ENCODE measurements at places on chromosomes 13 and 19. TPM values are rescaled to one million over a fixed set of nuclear protein-coding genes. Genes with fewer than 3 reads are reported as not detected.

DNA sequence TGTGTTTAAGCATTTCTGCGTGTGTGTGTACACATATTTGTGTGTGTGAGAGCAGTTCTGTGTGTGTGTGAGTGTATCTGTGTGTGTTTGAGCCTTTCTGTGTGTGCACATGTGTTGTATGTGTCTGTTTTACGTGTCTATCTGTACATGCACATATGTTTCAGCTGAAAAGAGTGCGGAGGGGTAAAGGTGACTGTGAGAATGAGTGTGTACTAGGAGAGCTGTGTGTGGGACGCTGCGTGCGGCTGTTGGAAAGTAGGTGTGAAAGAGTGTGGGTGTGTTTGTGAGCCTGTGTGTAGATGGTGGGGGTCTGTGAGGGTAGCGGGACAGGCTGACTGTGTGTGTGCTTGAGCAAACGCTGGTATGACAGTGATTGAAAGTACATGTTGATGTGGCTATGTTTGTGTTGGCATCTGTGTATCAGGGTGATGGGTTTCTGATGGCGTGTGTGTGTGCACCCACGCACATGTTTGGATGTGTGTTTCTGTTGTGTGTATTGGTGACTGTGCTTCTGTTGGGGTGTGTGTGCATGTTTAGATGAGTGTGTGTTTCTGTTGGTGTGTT is 7.5 kb upstream of the TPM4 start:
- no peak for DNase-seq

- DNase-seq, result no peak
Observed at GRCh38 chr13:38763446-38764381, 76.8 kb downstream of the FREM2 start.

DNA sequence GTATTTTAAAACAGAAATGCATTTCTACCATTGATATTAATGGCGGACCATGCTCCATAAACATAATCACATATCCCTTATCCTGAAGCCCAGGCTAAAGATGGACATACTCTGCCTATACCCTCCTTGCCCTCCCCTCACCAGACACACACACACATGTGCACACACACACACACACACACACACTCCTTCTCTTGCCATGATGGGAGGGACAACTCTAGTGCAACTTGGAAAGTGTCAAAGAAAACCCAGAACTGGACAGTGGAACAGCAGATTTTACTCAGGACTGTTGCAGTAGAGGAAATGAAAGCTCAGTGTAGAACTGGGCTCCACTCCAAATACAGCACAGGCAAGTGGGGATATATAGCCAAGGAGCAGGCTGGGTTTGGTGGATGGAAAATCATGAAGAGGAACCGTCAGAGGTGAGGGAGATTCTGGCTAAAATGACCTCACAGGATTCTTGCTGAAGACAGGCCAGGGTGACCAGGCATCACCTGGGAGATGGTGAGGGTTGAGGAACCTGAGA is 40.8 kb downstream of the TNFRSF19 start:
- no peak for DNase-seq

CBY2 gene
- total RNA-seq, result not detected

COL5A3 gene
- 4.8 TPM for total RNA-seq

Measured in breast epithelium (tissue), 4 donors.